ENCODE measurements at places on chromosomes 12 and 14.

- DNase-seq = no peak
Observed at GRCh38 chr12:68340404-68341270, 8.5 kb upstream of the MDM1 start.

DNA sequence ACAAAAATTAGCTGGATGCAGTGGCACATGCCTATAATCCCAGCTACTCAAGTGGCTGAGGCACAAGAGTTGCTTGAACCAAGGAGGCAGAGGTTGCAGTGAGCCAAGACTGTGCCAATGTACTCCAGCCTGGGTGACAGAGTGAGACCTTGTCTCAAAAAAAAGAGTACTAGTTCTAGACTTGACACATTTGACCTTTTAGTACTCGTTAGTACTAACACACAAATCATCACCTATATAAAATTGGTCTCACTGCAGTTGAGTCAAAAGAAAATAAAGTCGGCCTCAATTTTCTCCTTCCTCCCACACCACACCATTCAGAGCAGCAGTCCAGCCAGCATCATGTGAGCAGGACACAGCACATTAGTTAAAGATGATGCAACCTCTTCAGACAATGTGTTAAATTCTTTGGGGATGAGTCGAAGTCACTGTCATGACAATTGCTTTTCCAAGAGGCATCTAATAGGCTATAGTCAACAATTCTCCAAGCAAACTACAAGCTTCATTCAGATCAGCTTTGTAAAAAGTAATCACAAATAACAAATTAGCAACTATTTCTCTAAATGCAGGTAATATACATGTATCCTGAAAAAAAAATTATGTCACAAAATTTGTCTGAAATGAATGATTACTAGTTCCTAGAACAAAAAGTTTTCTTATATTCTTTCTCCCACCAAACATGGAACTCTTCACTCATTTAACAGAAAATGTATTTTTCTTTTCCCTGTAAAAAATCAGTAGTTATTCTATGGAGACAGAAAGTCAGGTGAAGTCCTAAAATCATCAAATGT is 55.6 kb downstream of the CLIP1 start:
- peak; percentile 90 for DNase-seq

DNA sequence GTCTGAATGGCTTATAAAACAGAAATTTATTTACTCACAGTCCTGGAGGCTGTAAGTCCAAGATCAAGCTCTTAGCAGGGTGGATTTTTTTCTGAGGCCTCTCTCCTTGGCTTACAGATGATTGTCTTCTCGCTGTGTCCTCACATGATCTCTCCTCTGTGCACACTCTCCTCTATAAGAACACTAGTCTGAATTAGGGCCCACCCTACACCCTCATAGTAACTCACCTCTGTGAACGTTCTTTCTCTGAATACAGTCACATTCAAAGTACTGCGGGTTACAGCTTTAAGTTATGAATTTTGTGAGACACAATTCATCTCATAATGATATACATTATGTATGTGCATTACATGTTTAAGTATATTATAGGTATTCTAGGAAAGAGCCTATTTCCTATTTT is 135.7 kb upstream of the ATXN7L3B start:
- no peak for DNase-seq

- peak; percentile 48 for DNase-seq
Observed at GRCh38 chr14:95314609-95315008, 5.1 kb downstream of the CLMN start.

DNA sequence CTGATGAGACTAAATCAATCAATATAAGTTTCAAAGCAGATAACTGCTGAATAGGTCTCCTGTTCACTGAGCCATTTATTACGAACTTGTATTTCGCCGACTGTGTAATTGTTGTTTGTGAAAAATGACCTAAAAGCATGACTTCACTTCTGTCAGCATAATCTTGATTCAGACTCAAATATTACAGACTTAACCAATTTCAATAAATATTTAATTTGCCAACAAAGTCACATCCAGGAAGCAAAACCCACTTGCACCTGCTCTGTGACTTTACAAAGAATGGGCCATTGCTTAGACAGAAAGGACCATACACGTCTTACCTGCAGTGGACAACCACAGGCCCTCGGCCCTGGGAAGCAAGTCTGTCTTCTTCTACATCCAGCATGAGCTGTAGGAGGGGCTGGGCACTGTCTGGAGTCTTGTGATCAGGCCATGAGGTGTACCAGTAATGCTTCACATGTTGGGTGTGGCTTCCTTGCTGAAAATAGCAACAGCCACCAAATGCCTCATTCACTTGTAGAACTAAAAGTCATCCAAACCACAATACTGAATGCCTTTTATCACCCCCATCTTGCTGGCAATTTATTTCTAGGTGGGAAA is 23.5 kb upstream of the PTPRB start:
- DNase-seq = no peak

- no peak for DNase-seq
Observed at GRCh38 chr12:111393700-111394300, 11.9 kb upstream of the SH2B3 start.

DNA sequence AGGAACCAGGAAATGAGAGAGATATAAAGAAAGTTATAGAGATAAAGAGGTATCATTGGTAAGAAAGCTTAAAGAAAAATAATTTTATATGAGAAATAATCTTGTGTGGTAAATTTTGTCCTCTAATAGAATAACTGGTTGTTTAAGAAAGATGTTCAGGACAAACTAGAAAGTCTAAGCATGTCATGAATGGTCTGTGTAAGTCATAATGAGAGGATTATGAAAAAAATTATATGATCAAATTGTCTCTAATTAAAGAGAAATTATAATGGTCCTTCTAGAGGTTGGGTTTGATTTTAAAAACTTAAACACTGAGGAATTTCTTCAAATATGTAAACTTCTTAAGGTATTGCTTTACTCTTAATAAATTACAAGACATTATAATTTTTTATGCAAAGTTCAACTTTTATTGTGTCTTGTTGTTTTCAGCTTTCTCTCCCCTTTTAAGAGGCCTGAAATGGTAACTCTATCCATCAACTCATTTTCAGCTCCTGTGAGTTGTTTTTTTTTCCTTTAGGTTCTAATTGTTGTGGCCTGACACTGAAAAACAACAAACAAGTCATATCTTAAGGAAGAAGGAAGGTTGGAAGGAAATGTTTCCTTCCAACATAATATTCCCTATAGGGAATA is 88.2 kb upstream of the CNOT2 start:
- DNase-seq = no peak

- peak; percentile 54 for DNase-seq
Observed at GRCh38 chr14:32588448-32589320, 259.6 kb downstream of the AKAP6 start.

GRCh38 chr12:20154052-20154451 is 214.3 kb upstream of the PDE3A start:
- no peak for DNase-seq

- DNase-seq = no peak
Observed at GRCh38 chr14:35351897-35352273, 52.7 kb downstream of the NFKBIA start.

GRCh38 chr14:101335061-101335661 is 226.1 kb upstream of the DIO3 start:
- DNase-seq = no peak

GRCh38 chr12:14773685-14774073 is 29.6 kb downstream of the WBP11 start:
- DNase-seq = no peak

DNA sequence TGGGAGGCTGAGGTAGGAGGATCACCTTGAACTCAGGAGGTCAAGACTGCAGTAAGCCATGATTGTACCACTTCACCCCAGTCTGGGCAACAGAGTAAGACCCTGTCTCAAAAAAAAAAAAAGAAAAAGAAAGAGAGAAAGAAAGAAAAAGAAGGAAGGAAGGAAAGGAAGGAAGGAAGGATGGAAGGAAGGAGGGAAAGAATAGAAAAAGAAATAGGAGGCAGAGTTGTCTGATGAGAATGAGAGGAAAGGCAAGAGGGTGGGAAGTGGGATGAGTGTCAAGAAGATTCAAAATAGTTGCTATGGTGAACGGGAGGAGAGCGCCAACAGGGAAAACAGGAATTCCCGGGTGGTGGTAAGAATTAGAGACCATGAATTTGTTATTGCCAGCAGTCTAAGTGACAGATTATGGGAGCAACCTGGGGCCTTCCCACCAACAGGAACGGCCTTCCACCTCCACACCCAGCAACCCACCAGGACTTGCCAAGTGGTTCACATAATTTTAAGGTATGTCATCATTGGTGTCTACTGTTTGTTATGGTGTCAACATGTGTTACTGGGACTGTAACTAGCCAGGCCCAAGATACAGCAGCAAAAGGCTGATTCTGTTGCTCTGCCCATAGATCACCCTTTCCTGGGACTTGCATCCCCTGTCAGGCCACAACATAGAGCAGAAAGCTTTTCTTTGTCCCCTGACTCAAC is 36.1 kb upstream of the C12orf76 start:
- DNase-seq = no peak

- DNase-seq = no peak
Observed at GRCh38 chr14:85357120-85357519, 172.8 kb upstream of the FLRT2 start.

DNA sequence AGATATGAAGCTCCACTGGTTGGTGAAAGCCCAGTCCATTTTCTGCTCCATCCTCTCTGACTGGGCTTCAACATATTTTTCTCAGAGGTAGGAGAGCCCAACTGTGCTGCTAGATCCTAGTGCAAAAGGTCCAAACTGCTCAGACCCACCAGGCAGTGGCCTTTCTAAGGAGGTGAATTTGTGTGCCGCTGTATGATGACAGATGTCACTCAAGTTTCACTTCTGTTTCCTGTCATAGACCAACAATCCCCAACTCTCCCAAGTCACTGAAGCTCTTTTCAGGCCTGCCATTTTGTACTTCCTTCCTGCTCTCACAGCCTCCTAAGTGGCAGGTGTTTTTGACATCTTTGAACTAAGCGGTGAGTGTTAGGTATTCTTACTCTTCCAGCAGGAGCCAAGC is 16.4 kb upstream of the RNASE4 start:
- no peak for DNase-seq

GRCh38 chr14:45252366-45253069 is 484 bp downstream of the MIS18BP1 start:
- DNase-seq = no peak

GRCh38 chr12:67710582-67710981 is 62.0 kb downstream of the DYRK2 start:
- no peak for DNase-seq

DNA sequence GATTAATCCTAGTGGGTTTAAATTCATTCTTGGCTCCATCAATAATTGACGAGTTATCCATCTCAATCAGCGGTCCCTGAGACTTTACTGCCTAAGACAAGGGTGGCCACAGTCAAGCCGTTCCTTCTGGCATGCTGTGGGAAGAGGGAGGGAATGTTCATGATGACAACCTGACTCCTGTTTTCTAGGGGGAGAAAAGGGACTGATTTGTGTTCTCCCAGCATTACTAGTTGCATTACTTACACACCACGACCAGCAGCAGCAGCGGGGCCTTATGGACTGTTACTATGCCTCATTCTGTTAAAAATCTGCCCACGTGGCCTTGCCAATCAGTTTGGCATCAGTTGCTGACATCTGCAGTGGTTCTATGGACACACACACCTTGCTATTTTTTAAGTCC is 29.9 kb downstream of the PLEKHG7 start:
- no peak for DNase-seq

DNA sequence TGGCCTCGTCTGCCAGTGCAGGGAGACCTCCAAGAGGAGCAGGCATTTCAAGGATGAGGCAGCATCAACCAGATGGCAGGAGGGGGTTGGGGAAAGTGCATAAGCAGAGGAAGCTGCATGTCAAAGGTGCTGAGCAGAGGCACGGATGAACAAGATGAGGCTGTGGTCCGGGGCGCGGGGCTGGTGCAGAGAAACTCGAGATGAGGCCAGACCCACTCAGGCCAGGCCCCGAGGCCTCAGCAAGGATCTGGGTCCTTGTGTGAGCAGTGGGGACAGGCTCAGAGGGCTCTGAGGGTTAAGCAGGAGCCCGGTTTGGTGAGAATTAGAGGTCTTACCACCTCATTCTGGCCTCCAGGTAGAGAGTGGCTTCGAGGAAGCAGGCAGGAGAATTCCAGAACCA is 98.8 kb downstream of the DICER1 start:
- DNase-seq = no peak

- DNase-seq = no peak
Observed at GRCh38 chr14:102966681-102967505, 44.4 kb downstream of the AMN start.

DNA sequence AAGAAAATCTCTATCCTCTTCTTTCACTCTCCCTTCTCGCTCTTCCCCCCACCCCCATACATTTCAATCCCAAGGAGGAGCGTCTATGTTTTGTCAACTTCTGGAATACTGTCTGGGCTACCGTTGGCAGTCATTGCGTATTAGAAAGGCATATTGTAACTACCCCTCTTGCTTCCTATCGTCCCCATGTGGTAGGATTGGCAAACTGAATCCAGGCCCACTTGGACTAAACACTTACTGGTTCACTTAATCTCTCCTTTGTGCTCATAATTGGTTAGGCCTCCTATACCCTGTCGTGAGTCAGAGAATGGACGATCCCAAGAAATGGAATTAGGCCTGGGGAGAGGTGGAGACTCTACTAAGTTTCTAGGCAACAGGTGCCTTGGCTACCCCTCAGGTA is 68.8 kb upstream of the SLC8A3 start:
- DNase-seq = no peak

GRCh38 chr14:100076133-100076532 is 10.9 kb downstream of the EVL start:
- DNase-seq = peak; percentile 26

- peak; percentile 77 for DNase-seq
Observed at GRCh38 chr14:42222924-42223471, 616.3 kb downstream of the LRFN5 start.

- peak; percentile 37 for DNase-seq
Observed at GRCh38 chr14:53954551-53955228, 1.9 kb downstream of the BMP4 start.

GRCh38 chr14:68359837-68360552 is 432.9 kb downstream of the ZFP36L1 start:
- no peak for DNase-seq

DNA sequence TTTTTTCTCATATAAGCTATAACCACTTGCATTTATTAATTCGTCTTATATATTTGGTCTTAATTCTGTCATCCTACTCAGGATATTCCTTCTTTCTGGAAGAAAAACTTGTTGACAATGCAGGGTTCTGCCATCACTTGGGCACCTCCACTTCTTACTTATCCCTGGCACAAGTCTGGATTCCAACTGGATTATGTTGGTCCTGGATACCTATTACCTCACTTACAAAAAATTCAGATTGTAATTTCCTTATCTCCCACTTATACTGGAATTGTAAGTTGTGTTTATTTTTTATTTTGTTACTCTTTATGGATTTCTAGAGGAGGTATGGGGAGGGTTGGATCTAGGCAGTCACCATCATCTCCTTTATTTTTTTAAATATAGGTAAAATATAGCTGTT is 36.7 kb downstream of the LRRIQ1 start:
- DNase-seq = no peak

DNA sequence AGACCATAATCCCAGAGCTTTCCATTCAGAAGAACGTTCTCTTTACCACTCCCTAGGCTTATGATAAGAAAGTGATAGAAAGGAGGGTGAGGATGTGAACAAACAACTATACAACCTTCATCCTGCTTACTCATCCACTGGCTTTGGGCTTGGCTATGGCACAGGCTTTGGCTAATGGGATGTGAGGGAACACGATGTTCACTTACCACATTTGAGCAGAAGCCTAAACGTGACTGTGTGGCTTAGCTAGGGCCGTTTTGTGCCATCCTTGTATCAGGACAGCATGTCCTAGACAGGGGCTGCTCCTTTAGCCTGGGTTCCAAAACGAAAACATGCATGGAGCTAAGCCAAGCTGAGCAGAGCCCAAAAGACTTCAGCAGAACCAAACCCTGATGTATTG is 118.6 kb upstream of the CCDC175 start:
- no peak for DNase-seq

Data from fibroblast of gingiva (primary cell).